ENCODE measurements at places on chromosomes 16 and 17.

GRCh38 chr17:1769822-1770477, 8.1 kb downstream of the SERPINF1 start:
- no peak for DNase-seq

DNA sequence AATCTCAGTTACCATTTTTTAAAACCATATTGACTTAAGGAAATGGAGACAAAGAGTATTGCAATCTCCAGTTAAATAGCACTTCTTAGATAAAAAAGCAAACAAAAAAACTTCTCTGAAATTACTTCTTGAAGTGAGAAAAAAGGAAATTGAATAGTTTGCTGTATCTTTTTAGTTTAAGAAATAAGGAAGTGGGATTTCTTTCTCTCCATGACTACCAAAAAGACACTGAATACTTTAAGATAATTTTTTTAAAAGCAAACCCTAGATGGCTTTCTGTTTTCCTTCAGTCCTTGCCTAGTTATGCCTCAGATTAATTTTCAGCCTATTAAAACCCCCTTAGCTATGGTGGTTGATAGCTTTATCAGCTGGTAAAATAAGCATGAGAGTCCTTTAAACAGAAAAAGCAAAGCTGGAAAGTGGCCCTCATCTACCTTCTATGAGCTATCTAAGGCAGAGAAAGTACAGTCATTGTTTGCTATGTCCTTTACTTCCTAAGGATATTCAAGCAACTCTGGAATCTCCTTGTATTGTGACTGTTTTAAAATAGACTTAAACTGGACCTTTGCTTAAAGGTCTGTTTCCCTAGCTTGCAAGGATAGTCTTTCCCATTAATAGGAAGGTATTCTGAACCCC, 28.6 kb downstream of the TPPP3 start:
- DNase-seq: no peak

- DNase-seq: no peak
Measured at GRCh38 chr17:7356756-7357155, 1.8 kb downstream of the TMEM95 start.

DNA sequence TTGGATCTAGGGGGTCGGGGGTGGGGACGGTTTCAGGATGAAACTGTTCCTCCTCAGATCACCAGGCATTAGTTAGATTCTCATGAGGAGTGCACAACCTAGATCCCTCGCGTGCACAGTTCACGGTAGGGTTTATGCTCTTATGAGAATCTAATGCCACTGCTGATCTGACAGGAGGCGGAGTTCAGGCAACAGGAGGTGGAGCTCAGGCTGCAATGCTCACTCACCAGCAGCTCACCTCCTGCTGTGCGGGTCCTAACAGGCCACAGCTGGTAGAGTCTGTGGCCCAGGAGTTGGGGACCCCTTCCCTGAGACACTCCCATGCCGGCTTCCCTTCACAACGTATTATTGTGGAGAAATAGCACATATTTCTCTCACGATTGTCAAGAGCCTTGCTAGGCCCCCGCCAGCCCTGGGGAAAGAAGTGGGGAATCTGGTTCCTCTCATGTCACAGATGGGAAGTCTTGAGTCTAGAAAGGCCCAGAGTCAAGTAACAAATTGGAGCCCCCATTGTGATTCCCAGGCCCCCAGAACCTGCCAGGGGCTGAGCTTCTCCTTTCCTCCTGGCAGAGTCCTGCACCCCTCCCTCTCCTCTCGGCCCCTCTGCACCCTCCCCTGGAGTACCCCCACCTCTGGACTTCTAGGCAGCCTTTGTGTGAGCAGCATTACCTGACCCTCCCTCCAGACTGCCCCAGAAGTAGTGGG, 6.1 kb upstream of the KRT14 start:
- no peak for DNase-seq
